Mononuclear cell (primary cell): ENCODE measurements at places on chromosomes 6 and 20. TPM values are rescaled to one million over a fixed set of nuclear protein-coding genes. Genes with fewer than 3 reads are reported as not detected.

UNC5CL gene
- 1.2 TPM for total RNA-seq

MOCS1 gene
- total RNA-seq = 0.63 TPM

CNBD2 gene
- total RNA-seq = 11.3 TPM

DST gene
- total RNA-seq = 19.2 TPM

IL20RA gene
- total RNA-seq = 0.10 TPM

SLC18B1 gene
- 10.3 TPM for total RNA-seq

VGLL2 gene
- total RNA-seq = 0.10 TPM

CDH4 gene
- total RNA-seq = under 0.01 TPM

HLA-C gene
- 1,178 TPM for total RNA-seq

SRPK1 gene
- total RNA-seq = 70.7 TPM

YIPF3 gene
- total RNA-seq = 29.4 TPM

ULBP3 gene
- 0.84 TPM for total RNA-seq
